Thoracic aorta (tissue), 2 donors: ENCODE measurements at places on chromosomes 12 and 14.

- no peak for DNase-seq
Observed at GRCh38 chr14:54597795-54598443, 31.0 kb downstream of the SAMD4A start.

GRCh38 chr12:53795927-53796326 lies 44.1 kb upstream of the CISTR start:
- DNase-seq: no peak

DNA sequence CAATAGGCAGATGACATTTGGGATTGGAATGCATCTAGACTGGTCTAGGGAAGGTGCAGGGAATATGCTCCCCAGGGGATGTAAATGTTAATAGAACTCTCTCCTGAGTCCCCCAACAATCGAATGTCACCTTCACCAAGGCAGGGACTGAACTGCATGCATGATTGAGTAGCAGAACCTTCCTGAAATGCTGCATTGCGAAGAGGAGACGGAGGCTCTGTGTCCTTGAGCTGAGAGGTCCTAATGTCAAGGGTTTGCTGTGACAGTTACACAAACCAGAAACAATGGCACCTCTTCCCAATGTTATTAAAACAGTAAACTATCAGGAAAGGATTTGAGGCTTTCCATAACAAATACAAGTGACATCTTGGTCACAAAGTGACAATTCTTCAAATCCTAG lies 117.5 kb upstream of the SFSWAP start:
- no peak for DNase-seq

GRCh38 chr12:29131539-29131938 lies 17.5 kb upstream of the FAR2 start:
- DNase-seq: no peak

GRCh38 chr12:75868501-75868900 lies 163.1 kb downstream of the PHLDA1 start:
- no peak for DNase-seq

DNA sequence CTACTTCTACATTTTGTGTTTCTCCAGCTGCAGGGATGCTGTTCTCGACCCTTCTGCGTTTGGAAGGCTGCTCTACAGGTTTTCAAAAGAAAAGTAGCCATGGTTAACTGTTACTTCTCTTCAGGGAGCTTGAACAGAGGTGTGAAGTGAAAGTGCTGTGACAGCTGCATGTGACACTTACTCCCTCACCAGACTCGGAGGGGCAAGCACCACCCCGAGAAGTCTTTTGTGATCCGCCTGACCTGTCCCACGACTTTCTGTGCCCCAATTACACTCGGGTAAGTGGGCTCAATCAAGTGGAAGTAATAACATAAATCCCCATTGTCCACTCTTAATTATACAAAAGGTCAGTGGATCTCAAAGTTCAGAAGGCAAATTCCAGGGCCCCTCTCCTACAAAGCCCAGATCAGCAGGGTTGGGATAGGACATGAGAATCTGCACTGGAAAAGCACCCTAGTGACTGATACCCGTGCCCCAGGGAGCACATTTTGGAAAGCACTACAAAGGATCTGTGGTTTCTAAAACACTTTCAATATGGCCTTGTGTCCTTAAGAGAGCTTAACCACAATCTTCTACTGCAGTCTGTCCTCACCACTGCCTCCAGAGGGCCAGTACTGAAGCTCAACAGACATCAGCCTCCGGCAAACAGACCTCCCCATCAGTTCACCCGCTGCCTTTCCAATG lies 11.5 kb downstream of the FICD start:
- DNase-seq: no peak

- no peak for DNase-seq
Observed at GRCh38 chr12:82473111-82473754, 114.9 kb downstream of the METTL25 start.
